ENCODE measurements at places on chromosomes 7 and 10. TPM values are rescaled to one million over a fixed set of nuclear protein-coding genes. Genes with fewer than 3 reads are reported as not detected.

PAX2 gene
- 45.0 TPM for polyA plus RNA-seq

EBLN1 gene
- polyA plus RNA-seq, result not detected

LRRC18 gene
- polyA plus RNA-seq, result 1.0 TPM

DNAJC12 gene
- polyA plus RNA-seq, result 25.4 TPM

ABCB1 gene
- polyA plus RNA-seq, result 15.4 TPM

HMX2 gene
- 0.09 TPM for polyA plus RNA-seq
